ENCODE measurements at places on chromosomes 11 and 22.
A peak's percentile ranks its signal among the peaks of the same experiment; 100 is the strongest.

GRCh38 chr11:130874955-130875531 is 41.2 kb downstream of the SNX19 start:
- DNase-seq: no peak

GRCh38 chr11:76577226-76577920 is 93.2 kb downstream of the LRRC32 start:
- no peak for DNase-seq

GRCh38 chr11:76371170-76371569 is 9.8 kb downstream of the THAP12 start:
- DNase-seq: no peak

DNA sequence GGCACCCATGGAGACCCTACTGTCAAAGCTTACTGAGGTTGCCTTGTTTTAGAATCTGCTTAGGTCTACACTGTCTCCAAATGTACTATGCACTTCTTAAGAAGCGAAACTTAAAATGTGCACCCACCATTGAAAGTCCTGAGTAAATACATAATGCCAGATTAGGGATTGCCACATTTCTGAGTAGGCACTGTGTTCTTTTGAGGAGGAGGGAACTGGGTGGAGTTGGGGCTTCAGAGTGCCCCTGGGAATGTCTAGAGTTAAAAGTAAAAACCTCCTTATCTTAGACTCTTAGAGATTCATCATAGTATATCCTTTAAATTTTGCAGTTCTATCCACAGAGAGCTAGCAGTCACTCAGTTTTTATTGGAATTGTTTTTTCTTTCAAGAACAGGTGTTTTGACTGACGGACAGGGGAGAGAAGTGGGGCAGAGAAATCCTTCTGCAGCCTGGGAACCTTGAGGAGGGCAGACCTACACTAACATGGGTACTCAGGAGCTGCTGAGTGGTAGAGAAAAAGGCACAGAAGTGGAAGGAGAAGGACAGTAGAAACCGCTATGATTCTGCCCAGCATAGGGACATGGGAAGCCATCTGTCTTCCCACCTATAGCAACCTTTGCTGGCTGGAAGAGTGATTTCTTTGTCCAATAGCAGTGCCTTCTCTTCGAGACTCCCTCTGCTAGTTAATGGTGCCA is 33.4 kb upstream of the MICAL2 start:
- DNase-seq: no peak

GRCh38 chr22:24516301-24516737 is 21.2 kb downstream of the UPB1 start:
- DNase-seq: peak; percentile 3

GRCh38 chr22:46572911-46573780 is 35.7 kb upstream of the CELSR1 start:
- DNase-seq: no peak

DNA sequence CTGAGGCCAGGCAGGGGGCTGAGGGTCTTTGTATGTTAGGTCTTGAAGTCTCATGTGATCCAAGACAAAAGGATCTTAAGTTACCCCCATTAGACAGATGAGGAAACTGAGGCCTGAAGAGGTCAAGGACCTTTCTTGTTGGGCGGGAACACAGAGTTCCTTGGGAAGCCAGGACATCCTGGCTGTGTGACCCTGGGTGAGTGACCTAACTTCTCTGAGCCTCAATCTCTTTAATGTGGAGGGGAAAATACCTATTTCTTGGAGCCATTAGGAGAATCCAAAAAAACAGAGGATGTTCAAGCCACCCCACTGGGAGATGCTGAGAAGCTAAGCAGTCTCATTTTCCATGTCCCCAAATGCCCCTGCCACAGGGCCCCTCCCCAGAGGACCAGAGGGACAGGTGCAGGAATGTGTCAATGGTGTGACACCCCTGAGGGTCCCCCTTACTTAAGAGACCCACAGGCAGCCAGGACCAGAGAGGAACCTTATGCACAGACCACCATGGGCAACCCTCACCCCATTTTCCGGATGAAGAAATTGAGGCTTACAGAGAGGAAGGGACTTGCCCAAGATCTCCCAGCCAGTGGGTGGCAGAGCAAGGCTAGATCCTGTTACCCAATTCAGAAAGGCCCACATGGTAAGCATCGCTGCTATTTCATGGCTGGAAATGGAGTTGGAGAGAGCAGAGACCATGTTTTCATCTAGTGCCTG is 8.0 kb downstream of the RAC2 start:
- DNase-seq: no peak

DNA sequence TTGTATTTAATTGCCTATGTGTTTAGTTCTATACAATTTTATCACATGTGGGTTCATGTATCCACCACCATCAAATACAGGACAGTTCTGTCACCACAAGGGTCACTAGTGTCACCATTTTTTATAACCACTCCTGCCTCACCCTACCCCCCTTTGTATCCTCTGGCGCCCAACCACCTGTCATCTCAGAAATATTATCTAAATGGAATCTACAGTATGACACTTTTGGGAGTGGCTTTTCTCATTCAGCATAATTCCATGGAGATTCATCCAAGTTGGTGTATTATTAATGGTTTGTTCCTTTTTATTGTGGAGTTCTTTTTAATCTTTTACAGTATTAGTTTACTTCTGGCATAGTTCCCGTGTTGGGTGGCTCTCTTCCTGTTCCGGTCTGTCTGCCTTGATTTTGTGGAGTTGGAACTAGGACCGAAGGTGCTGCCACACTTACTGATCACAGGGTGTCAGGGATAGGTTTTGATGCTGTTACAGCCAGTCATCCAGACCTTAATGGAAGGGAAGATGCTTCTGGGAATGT is 58.5 kb downstream of the TNRC6B start:
- DNase-seq: no peak

Data from CD4-positive, alpha-beta T cell treated with Interferon alpha-2 for 1 hour (primary cell).